ENCODE measurements at places on chromosomes 4 and X. TPM values are rescaled to one million over a fixed set of nuclear protein-coding genes. Genes with fewer than 3 reads are reported as not detected.

TRAPPC2 gene
- 8.1 TPM for total RNA-seq

USP17L13 gene
- total RNA-seq = not detected

MAPK10 gene
- not detected for total RNA-seq

IQCM gene
- total RNA-seq = not detected

TTC29 gene
- total RNA-seq = not detected

SCRG1 gene
- not detected for total RNA-seq

GRCh38 chr4:6355052-6355451, 85.4 kb downstream of the WFS1 start:
- DNase-seq = no peak

- no peak for DNase-seq
These were observed 15.7 kb downstream of the FAM184B start for GRCh38 chr4:17765514-17766286.

- DNase-seq = no peak
These were observed 11.7 kb downstream of the LAS1L start for GRCh38 chrX:65522739-65523372.

- DNase-seq = no peak
These were observed 315.3 kb downstream of the DHRSX start for GRCh38 chrX:2185341-2186082.

GRCh38 chr4:138269175-138269574, 27.0 kb upstream of the SLC7A11 start:
- no peak for DNase-seq

DNA sequence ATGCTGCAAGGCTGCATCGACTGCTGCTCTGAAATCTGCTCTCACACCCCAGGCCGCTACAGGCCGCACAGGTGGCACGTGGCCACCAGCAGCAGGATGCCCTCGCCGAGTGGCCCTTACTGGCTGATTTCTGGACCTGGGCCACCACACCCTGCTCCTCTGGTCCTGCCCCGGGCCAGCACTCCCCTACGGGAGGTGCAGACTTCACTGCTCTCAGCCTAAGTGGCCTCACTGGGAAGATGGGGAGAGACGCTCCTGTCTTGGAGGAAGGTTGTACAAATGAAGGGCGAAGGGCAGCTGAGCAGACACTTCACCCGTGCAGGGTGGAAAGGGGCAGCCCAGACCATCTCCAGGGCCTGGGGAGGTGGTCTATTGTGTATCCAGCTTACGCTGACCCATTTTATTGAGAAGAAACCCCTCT, 72.5 kb downstream of the ACOX3 start:
- DNase-seq = no peak

DNA sequence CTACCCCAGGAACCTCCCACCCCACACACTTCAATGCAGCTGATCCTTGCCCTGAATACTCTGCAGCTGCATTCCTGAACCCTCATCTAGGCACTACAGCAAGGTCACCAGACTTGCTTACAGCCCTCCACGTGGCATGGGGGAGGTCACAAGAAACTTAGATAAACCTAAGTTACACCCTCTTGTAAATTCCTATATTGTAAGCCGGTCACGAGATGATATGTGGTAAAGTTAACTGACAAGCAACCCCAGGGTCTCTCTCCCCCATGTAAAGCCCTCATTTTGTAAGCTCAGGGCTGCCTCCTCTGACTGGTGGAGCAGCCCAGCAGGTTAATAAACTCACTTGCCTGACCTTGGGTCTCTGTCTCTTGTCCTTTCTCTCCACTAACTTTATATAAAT, 570.7 kb downstream of the PCDH7 start:
- DNase-seq = no peak

DNA sequence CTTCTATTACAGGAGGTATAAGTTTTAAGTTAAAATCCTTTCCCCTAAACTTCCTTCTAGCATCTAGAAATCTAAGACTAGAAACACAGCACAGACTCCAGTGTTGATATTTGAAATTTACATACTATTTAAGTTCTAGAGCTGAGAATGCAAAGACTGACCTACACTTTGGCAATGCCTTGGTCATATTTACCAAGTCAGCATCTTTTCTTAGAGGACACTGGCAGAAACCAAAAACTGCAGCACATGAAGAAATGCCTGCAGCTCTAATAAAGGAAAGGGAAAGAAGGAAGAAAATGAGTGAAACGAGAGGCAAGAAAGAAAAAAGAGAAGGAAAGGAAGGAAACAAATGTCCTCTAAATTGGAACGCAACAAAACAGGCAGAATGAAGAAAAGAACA, 443.7 kb upstream of the RASGEF1B start:
- DNase-seq = no peak

- DNase-seq = no peak
These were observed 1.4 kb upstream of the MAGED1 start for GRCh38 chrX:51891821-51892551.

- DNase-seq = no peak
These were observed 135.7 kb upstream of the ANXA10 start for GRCh38 chr4:167956676-167957075.
